ENCODE measurements at places on chromosomes 2 and 18.

- DNase-seq = no peak
These were observed 81.7 kb upstream of the CCDC85A start for GRCh38 chr2:56102098-56102497.

GRCh38 chr2:117931978-117932377 lies 81.9 kb downstream of the CCDC93 start:
- no peak for DNase-seq

DNA sequence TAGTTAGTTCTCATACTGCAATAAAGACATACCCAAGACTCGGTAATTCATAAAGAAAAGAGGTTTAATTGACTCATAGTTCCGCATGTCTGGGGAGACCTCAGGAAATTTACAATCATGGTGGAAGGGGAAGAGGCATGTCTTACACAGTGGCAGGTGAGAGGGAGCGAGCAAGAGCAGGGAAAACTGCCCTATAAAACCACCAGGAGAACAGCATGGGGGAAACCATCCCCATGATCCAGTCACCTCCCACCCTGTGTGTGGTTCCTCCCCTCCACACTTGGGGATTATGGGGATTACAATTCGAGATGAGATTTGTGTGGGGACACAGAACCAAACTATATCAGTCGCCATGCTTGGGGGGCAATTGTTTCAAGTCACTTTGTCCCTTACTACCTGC lies 1.1 kb upstream of the SSB start:
- no peak for DNase-seq

DNA sequence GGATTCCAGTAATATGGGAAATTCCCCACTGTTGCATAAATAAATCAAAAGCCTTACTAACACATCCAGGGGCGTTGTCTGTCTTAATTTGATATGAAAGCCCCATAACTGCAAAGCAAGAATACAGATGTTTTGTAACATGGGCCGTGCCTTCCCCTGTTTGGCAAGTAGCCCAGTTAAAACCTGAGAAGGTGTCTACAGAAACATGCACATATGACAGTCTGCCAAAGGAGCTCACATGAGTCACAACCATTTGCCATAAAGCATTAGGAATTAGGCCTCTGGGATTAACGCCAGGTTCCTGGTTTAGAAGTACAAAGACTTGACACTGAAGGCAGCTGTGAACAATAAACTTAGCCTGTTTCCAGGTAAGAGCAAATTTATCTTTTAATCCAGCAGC lies 43.1 kb upstream of the LONRF2 start:
- DNase-seq = no peak

DNA sequence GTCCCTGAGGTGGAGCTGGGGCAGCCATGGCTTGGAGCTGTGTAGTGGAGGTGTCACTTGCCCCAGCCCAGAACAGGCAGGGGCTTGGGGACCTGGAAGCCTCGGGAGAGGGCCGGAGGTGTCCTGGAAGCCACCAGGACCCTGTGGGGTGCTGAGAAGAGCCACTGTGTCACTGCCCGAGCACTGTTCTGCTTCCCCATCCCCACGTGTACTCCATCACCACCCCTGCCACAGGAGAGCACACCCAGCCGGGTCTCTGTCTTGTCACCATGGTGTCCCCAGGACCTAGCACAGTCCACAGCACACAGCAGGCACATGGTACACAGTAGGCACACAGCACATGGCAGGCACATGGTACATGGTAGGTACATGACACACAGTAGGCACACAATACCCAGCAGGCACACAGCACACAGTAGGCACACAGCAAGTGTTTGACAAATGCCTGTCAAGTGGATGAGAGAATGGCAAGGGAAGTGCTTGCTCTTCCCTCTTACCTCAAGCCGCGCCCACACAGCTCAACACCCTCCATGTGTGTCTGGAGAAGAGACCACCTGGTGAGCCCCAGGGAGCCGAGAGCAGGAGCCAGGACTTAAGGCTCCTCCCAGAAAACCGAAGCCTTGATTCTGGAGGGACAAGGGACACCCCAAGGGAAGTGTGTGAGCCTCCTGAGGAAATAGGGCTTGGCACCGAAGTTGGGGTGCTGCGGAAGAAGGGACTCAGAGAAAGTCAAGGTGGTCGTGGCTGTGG lies 13.3 kb downstream of the MBP start:
- DNase-seq = no peak

- DNase-seq = no peak
These were observed 2.6 kb downstream of the CNPPD1 start for GRCh38 chr2:219174146-219174545.

DNA sequence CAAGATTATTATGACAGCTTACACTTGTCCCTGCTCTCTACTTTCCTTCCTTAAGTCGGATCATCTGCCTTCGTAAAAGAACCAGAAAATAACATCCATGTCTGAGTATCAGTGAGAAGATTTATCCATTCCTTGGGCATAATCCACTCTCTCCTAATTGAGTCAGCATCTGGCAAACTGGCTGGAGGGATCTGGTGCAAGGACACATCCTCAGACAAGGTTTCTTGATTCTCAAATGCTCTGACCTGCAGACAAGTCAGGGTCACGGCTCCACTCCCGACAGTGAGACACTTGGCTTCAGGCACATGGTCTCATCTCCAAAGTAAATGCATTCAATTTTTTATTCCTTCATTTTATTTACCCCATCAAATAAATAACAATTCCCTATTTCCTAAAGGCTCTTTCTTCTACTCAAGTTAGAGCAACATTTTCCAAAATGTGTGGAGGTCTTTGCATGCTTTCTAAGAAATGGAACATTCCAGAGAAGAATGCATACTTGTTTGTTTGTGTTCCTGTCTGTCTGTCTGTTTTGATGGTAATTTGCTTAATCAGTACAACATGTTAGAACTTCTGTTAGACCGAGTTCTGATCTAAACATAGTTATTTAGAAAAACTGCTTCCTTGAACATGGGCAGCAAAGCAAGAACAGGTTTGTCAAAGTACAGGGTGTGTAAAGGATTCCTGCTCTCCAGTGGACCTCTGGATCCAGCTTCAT lies 246.9 kb downstream of the IRS1 start:
- DNase-seq = no peak

- no peak for DNase-seq
These were observed 99.2 kb upstream of the KYNU start for GRCh38 chr2:142778289-142778688.

DNA sequence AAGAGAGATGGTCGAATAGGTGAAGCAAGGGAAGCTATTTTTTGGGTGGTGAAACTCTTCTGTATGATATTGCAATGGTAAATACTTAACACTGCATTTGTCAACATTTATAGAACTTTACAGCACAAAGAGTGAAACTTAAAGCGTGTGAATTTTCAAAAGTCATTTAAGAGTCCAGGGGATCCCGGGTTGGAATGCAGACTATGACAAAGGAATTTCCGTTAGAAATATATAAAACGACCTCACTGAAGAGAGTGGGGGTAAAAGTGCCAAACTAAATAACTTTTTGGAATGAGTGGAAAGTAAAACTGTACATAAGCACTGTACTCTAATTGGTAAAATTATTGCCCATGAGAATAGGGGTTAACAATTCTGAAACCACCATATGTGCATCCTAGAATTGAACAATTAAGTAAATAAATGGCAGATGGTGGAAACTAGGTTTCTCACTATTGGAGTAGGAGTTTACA lies 191.0 kb upstream of the FN1 start:
- DNase-seq = no peak

DNA sequence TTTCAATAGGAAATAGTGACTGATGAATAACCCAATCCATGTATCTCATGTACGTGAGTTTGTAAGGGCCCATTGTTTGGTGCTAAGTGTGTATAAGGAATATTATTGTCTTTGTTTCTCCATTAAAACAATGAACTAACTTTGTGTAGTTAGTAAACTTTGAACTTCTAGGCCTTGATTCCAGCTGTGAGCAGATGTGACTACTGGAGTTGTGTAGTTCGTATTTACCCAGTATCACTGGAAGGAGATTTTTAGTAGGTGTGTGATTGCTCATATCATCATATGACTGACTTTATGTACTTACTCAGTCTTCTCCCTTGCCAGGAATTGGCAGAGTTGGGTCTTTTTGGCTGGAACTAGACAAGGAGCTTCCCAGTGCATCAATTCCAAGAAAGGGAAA lies 227.4 kb downstream of the AGPS start:
- DNase-seq = no peak

DNA sequence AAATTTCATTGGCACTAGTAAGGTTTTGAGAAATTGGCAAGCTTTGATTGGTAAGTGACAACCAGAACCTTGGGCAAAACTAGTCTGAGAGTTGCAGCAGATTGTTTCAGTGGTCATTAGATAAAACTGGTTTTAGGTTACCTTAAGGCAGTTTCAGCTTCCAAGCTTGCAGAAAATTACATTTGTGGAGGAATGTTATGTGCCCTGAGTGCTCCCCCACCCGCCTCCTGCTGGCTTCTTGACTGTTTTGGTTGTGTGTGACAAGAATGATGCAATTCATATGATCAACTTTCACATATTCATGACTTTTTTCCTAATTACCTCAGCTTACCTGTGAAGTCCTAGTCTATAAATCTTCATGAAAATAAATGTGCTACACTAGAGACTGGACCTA lies 599.5 kb upstream of the ZNF804A start:
- DNase-seq = no peak
